ENCODE measurements at places on chromosomes 1 and 21. TPM values are rescaled to one million over a fixed set of nuclear protein-coding genes. Genes with fewer than 3 reads are reported as not detected.
A peak's percentile ranks its signal among the peaks of the same experiment; 100 is the strongest.

- H3K27ac ChIP-seq = no peak overlapping the region
- no peaks in the 10 kb centered on the region for H3K36me3 ChIP-seq
- H3K4me3 ChIP-seq = no peak overlapping the region
- DNase-seq = no peak
- no peaks in the 10 kb centered on the region for H3K4me1 ChIP-seq
Measured at GRCh38 chr1:166814611-166815010, 24.7 kb upstream of the POGK start.

Gene PLD5
- 0.36 TPM for polyA plus RNA-seq

DNA sequence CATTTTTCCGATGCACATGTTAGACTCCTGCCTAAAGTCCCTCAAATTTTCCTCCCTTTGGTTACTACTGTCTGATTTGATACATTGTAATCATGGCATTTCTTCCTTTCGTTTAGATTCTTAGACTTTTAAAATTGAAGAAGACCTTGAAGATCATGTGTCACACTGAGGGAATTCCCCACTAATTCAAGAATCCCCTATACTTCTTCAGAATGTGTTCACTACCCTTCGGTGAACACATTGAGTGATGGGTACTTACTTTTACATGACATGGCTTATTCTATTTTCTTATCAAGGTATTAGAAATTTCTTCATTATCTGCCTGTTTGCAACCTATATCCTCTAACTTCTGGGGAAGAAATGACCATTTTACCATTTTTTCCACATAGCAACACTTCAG lies 85.9 kb downstream of the LHX8 start:
- no peak for DNase-seq
- no peaks in the 10 kb centered on the region for H3K36me3 ChIP-seq
- H3K4me3 ChIP-seq = no peak overlapping the region

DNA sequence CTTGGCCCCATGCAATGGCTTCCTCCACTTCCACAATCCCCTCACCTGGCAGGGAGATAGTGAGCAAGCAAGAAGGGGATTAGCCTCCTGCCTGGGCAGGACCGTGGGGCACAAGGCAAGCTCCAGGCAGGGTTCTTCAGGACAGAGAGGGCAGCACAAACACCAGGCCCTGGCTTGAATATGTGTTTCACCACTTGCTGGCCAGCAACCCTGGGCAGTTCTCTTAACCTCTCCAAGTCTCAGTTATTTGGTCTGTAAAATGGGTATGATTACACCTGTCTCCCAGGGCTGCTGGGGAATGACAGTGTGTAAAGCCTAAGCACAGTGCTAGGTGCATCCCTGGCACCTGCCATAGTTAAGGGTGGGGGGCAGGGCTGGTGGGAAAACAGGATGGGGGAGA lies 31.9 kb downstream of the H3-3A start:
- H3K36me3 ChIP-seq = no peaks in the 10 kb centered on the region
- no peaks in the 10 kb centered on the region for H3K27me3 ChIP-seq
- no peak for DNase-seq
- H3K4me1 ChIP-seq = no peaks in the 10 kb centered on the region

Gene OR2T3
- polyA plus RNA-seq = not detected

DNA sequence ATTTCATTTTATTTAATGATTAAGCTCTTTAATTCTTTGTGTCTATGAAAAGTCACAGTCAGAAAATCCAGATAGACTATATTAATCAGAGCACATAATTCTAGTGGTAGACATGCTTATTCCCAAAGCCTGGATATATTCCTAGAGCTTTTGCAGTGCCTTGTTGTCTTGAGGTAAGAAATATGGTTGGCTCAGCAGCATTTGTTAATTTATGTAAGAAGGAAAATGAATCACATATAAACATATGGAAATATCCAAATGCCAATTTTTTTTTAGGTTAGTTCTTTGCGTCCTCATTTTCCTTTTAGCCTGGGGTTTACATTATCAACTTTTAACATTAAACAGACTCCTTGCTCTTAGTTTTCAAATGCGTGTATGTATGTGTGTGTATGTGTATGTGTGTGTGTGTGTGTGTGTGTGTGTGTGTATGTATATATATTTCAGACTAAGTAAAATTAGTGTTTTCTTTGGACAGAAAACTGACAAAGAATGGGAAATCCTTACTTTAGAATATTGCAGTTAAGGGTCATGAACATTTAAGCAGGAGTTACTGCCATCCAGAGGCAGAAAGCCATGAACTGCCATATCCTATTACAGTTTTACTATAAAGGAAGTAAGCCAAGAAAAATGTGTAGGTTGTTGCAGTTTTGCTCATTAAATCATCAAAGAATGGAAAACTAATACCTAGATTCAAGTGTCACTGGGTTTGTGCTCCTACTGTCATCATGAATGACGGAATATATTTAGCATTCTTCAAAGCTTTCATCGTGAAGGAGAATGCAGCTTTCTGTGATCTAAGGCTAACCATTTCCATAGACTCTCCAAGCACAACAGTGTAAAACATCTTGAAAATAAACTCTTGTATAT lies 477.1 kb upstream of the NR5A2 start:
- H3K36me3 ChIP-seq = no peaks in the 10 kb centered on the region
- H3K27me3 ChIP-seq = no peaks in the 10 kb centered on the region
- no peaks in the 10 kb centered on the region for H3K4me1 ChIP-seq
- no peak overlapping the region for H3K4me3 ChIP-seq

DNA sequence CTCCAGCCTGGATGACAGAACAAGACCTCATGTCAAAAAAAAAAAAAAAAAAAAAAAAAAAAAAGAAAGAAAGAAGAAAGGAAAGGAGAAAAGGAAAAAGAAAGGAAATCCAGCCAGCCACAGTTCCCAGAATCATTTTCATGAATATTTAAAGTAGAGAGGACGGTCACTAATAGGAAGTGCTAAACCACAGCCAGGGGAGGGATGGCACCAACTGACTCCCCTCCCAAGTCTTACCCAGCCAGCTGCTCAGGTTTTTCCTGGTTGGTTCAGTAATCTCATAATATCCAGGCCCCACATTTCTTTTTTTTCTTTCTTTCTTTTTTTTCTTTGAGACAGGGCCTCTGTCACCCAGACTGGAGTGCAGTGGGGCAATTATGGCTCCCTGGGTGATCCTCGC lies 63.9 kb upstream of the AK4 start:
- no peak for DNase-seq
- no peak overlapping the region for H3K27ac ChIP-seq
- no peaks in the 10 kb centered on the region for H3K36me3 ChIP-seq
- peaks cover 4% of the 10 kb centered on the region for H3K4me1 ChIP-seq
- H3K4me3 ChIP-seq = no peak overlapping the region
- no peaks in the 10 kb centered on the region for H3K27me3 ChIP-seq

Gene MXRA8
- polyA plus RNA-seq = 44.8 TPM

Gene UBE2G2
- polyA plus RNA-seq = 58.0 TPM

GRCh38 chr1:172719694-172720138 lies 60.8 kb downstream of the FASLG start:
- no peaks in the 10 kb centered on the region for H3K27me3 ChIP-seq
- no peak for DNase-seq
- H3K36me3 ChIP-seq = no peaks in the 10 kb centered on the region
- H3K4me3 ChIP-seq = no peak overlapping the region

Gene CR1
- 32.5 TPM for polyA plus RNA-seq

Gene MCOLN2
- polyA plus RNA-seq = 19.0 TPM

DNA sequence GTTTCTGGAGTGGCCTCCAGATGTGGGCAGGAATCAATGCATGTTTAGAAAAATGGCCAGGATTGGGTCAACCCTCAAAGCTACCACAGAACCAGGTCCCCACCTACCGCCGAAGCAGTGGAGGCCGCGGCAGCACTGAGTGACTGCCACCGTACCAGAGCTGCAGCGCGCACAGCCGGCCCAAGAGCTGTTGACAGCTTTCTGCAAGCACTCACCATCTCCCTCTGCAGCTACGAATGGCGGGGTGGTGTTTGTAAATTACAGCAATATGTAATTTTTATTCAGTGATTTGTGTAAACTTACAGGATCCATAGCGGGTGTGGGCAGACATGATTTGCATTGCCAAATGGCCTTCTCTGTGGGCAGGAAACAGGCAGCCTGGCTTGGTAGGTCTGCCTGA lies 96.4 kb downstream of the CAMK2N1 start:
- H3K27me3 ChIP-seq = peaks cover 13% of the 10 kb centered on the region
- DNase-seq = peak; percentile 46
- no peaks in the 10 kb centered on the region for H3K4me1 ChIP-seq
- no peaks in the 10 kb centered on the region for H3K36me3 ChIP-seq

DNA sequence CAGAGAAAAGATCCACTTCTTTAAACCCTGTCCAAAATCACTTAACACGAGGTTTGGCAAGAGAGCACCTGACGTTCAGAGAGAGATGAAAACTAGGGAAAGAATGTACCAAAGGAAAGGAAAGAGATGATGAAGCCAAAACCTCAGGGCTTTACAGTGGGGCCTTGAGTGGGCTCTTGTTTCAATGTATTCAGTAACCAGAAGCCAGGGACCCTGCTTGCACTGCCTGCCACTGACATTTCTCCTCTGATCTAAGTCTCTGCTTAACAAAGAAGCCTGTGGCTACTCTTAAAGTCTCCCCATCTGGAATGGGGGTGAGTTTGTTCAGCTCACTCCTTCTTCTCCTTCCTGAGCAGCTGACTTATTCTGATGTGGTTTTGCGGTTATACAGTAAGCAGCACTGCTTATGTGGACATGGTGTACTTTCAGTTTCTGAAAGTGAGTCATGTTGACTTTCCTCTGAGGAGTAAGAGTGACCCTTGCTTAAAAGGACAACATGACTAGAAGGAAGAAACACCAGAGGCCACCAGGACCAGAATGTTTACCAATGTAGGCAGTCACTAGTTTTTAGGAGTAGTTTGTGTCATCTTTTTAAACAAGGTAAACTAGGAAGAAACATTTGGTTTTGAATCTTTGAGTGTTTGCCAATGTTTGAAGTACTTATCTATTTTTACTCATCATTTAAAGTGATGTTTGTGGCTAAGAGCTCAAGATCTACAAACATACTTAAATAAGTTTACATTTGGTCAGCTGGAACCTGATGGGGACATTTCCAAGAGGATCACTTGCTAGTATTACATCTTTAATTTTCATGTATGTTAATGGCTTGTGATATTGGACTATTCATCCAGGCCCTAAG lies 87.4 kb downstream of the FASLG start:
- peak overlapping the region; percentile 16 for H3K27ac ChIP-seq
- H3K4me3 ChIP-seq = peak overlapping the region; percentile 28
- no peaks in the 10 kb centered on the region for H3K36me3 ChIP-seq

DNA sequence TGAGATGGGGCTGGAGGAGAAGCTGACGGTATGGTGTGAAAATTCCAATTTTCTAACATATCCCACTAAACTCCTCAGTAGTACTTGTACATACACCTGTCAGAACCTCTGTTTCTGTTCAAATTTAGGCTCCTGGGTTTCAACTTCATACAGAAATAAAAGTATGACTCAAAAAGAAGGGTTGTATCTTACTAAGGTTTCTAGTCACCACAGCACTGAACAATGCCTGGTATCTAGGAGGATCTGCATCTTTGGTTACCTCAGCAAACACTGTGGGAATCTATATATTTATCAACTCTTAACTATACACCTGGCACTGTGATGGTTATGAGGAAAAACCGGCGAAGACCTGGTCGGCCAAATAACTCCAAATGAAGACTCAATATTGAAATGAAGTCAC lies 13.8 kb downstream of the RBM34 start:
- DNase-seq = no peak
- no peak overlapping the region for H3K4me3 ChIP-seq
- H3K4me1 ChIP-seq = peaks cover 28% of the 10 kb centered on the region
- no peaks in the 10 kb centered on the region for H3K27me3 ChIP-seq

Gene HSPA6
- 12.4 TPM for polyA plus RNA-seq

Gene KCNK2
- polyA plus RNA-seq = 0.13 TPM

Gene SH2D2A
- 5.6 TPM for polyA plus RNA-seq

Gene USH2A
- not detected for polyA plus RNA-seq

GRCh38 chr1:94113589-94114226 lies 7.2 kb downstream of the ABCA4 start:
- DNase-seq = no peak
- no peaks in the 10 kb centered on the region for H3K4me1 ChIP-seq
- H3K27me3 ChIP-seq = no peaks in the 10 kb centered on the region
- H3K4me3 ChIP-seq = no peak overlapping the region
- no peak overlapping the region for H3K27ac ChIP-seq

GRCh38 chr1:39639305-39640130 lies at the start of gene HEYL:
Gene HEYL, minus strand, starts transcription at chr1:39639643. Its CDS starts 18 bp downstream, at chr1:39639625.
- peaks cover 17% of the 10 kb centered on the region for H3K4me1 ChIP-seq
- DNase-seq = peak; percentile 89
- H3K36me3 ChIP-seq = no peaks in the 10 kb centered on the region
- H3K27ac ChIP-seq = peak within 1 kb of the TSS; percentile 29

- peak within 1 kb of the TSS; percentile 95 for H3K27ac ChIP-seq
- peaks cover 28% of the 10 kb centered on the region for H3K36me3 ChIP-seq
Measured at GRCh38 chr1:150149271-150150132, at the start of gene PLEKHO1. Gene PLEKHO1, plus strand, starts transcription at chr1:150149916. Its CDS starts 342 bp downstream, at chr1:150150258.

GRCh38 chr1:112818990-112819689 lies 104.0 kb upstream of the PPM1J start:
- H3K27ac ChIP-seq = no peak overlapping the region
- no peaks in the 10 kb centered on the region for H3K4me1 ChIP-seq
- H3K36me3 ChIP-seq = no peaks in the 10 kb centered on the region
- no peaks in the 10 kb centered on the region for H3K27me3 ChIP-seq

- H3K4me3 ChIP-seq = no peak overlapping the region
- H3K27me3 ChIP-seq = no peaks in the 10 kb centered on the region
- H3K36me3 ChIP-seq = peaks cover 98% of the 10 kb centered on the region
- H3K4me1 ChIP-seq = no peaks in the 10 kb centered on the region
- H3K27ac ChIP-seq = no peak overlapping the region
Measured at GRCh38 chr1:39753132-39754025, 14.7 kb downstream of the PPIE start.

Gene RALGPS2
- polyA plus RNA-seq = 27.0 TPM

- peaks cover 14% of the 10 kb centered on the region for H3K4me1 ChIP-seq
- DNase-seq = no peak
- no peaks in the 10 kb centered on the region for H3K36me3 ChIP-seq
- H3K27ac ChIP-seq = no peak overlapping the region
- H3K27me3 ChIP-seq = peaks cover 33% of the 10 kb centered on the region
Measured at GRCh38 chr1:3714284-3714741, 37.9 kb upstream of the CCDC27 start.

GRCh38 chr1:185108321-185108720 lies 48.4 kb downstream of the TRMT1L start:
- H3K4me1 ChIP-seq = no peaks in the 10 kb centered on the region
- H3K4me3 ChIP-seq = no peak overlapping the region
- no peaks in the 10 kb centered on the region for H3K27me3 ChIP-seq
- DNase-seq = no peak
- no peak overlapping the region for H3K27ac ChIP-seq
- no peaks in the 10 kb centered on the region for H3K36me3 ChIP-seq

DNA sequence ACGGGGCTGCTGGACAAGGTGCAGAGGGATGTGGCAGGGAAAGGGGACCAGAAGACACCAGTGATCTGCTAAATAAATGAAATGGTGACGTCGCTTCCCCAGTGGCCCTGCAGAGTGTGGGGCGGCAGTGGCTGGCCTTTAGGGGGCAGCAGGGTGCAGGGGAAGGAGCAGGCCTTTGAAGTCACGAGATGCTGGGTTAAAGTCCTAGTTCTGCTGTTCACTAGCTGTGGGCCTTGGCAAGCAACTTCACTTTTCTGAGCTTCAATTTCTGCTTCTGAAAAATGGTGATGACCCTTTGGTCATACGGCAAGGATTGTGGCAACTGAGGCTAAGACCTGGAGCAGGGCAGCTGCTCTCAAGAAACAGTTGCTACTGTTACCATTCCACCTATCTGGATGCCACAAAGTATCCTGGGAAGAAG lies 9.2 kb upstream of the GALE start:
- DNase-seq = peak; percentile 93
- no peaks in the 10 kb centered on the region for H3K27me3 ChIP-seq
- H3K4me1 ChIP-seq = peaks cover 40% of the 10 kb centered on the region

- peaks cover 25% of the 10 kb centered on the region for H3K4me1 ChIP-seq
- H3K36me3 ChIP-seq = peaks cover 25% of the 10 kb centered on the region
- H3K27me3 ChIP-seq = no peaks in the 10 kb centered on the region
- H3K27ac ChIP-seq = no peak overlapping the region
- no peak for DNase-seq
Measured at GRCh38 chr1:155320252-155320651, 442 bp upstream of the RUSC1 start.

Data from spleen (tissue), 13 donors.